ENCODE measurements at places on chromosomes 2 and 18.

DNA sequence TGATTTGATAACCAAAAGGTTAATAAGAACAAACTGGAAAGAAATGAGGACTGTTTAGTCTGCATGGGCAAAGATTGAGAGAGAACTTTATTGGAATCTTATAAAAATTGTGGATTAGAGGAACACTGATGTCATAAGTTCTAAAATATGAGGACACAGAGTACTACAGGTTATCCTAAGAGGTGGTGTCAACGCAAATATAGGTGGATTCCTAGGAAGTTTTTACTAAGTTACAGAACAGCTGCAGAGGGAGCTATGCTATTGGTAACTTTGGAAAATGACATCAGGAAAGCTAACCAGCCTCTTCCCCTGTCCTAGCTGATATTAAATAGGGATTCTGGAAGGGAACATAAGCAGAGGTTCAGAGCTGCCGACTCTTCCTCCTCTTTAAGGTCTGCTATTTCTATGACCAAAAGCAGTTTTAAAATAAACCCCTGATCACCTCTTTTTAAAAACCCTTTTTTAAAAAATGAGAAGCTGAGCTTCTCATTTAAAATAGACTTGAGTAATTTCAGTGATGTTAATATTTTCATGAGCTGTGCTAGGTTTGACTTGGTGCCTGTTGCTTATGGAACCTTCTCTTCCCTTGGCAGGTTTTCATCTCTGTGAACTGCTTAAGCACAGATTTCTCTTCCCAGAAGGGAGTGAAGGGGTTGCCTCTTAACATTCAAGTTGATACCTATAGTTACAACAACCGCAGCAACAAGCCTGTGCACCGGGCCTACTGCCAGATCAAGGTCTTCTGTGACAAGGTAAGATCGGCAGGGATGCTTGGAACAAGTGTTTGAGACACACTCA is 34.2 kb downstream of the GRHL1 start:
- H3K36me3 ChIP-seq = no peaks in the 10 kb centered on the region
- H3K4me3 ChIP-seq = no peak overlapping the region
- peak overlapping the region; percentile 67 for H3K27ac ChIP-seq
- H3K27me3 ChIP-seq = no peaks in the 10 kb centered on the region
- no peak for DNase-seq

DNA sequence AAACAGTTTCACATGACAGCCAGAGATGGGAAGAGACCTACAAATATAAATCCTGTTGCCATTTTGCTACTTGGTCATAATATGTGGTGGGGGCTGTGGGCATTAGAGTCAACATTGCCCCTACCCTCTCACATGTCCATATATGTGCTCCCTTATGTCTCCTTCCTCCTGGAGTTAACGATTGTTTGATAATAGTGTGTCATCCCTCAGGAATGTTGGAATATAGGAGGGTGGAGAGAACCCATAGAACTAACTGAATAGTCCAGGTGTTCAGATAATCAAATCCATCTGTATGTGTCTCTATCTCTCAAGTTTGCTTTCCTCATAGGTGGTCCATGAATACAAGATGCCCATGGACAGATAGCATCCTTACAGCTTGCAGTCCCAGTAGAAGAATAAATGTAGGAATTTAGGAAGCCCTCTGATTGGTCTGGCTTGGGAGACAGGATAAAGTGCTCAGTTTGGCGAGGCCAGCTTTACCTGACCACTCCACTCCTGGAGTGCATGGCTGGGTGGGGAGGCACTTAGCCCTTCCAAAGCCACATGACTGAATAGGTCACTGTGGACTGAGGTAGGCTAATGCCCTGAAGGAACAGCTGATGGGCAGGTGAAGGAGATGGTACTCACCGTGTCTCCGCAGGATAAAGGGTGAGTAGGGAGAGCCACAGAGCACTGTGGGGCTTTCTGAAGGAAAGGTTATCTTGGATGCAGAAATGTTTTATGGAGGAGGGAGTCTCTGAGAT is 166.9 kb downstream of the CDCA7 start:
- H3K27me3 ChIP-seq = no peaks in the 10 kb centered on the region
- no peak overlapping the region for H3K4me3 ChIP-seq
- DNase-seq = no peak
- H3K27ac ChIP-seq = no peak overlapping the region

- no peaks in the 10 kb centered on the region for H3K36me3 ChIP-seq
- peak overlapping the region; percentile 94 for H3K27ac ChIP-seq
- no peaks in the 10 kb centered on the region for H3K27me3 ChIP-seq
- H3K4me3 ChIP-seq = peak overlapping the region; percentile 74
- no peaks in the 10 kb centered on the region for H3K4me1 ChIP-seq
Measured at GRCh38 chr2:38603402-38604290, 918 bp upstream of the HNRNPLL start.

- H3K27ac ChIP-seq = no peak overlapping the region
- DNase-seq = no peak
- H3K4me3 ChIP-seq = no peak overlapping the region
- H3K27me3 ChIP-seq = peaks cover 6% of the 10 kb centered on the region
- no peaks in the 10 kb centered on the region for H3K4me1 ChIP-seq
Measured at GRCh38 chr2:85692039-85692645, 2.0 kb upstream of the GNLY start.

- H3K36me3 ChIP-seq = peaks cover 75% of the 10 kb centered on the region
- no peaks in the 10 kb centered on the region for H3K4me1 ChIP-seq
- H3K4me3 ChIP-seq = no peak overlapping the region
- H3K27ac ChIP-seq = peak overlapping the region; percentile 64
- DNase-seq = no peak
Measured at GRCh38 chr2:215425021-215425782, 10.7 kb downstream of the FN1 start.

- no peaks in the 10 kb centered on the region for H3K36me3 ChIP-seq
- H3K4me3 ChIP-seq = no peak overlapping the region
- H3K27me3 ChIP-seq = no peaks in the 10 kb centered on the region
- DNase-seq = no peak
- no peaks in the 10 kb centered on the region for H3K4me1 ChIP-seq
Measured at GRCh38 chr2:9714630-9715214, 83.9 kb upstream of the YWHAQ start.

GRCh38 chr18:57062844-57063243 is 84.0 kb upstream of the BOD1L2 start:
- peak; percentile 45 for DNase-seq
- H3K27me3 ChIP-seq = no peaks in the 10 kb centered on the region
- no peaks in the 10 kb centered on the region for H3K36me3 ChIP-seq
- no peak overlapping the region for H3K27ac ChIP-seq
- no peak overlapping the region for H3K4me3 ChIP-seq

- peak overlapping the region; percentile 90 for H3K27ac ChIP-seq
- no peak for DNase-seq
- no peaks in the 10 kb centered on the region for H3K36me3 ChIP-seq
- H3K4me3 ChIP-seq = peak overlapping the region; percentile 81
- H3K4me1 ChIP-seq = peaks cover 33% of the 10 kb centered on the region
Measured at GRCh38 chr2:158970241-158970751, 1.9 kb downstream of the TANC1 start.

GRCh38 chr2:161352719-161353118 is 44.5 kb downstream of the PSMD14 start:
- H3K36me3 ChIP-seq = no peaks in the 10 kb centered on the region
- DNase-seq = no peak
- H3K27me3 ChIP-seq = no peaks in the 10 kb centered on the region
- no peak overlapping the region for H3K27ac ChIP-seq
- H3K4me1 ChIP-seq = peaks cover 41% of the 10 kb centered on the region
- H3K4me3 ChIP-seq = no peak overlapping the region

GRCh38 chr2:98912221-98912851 is 23.7 kb downstream of the CRACDL start:
- no peak for DNase-seq
- H3K4me1 ChIP-seq = peaks cover 16% of the 10 kb centered on the region
- no peaks in the 10 kb centered on the region for H3K36me3 ChIP-seq
- no peaks in the 10 kb centered on the region for H3K27me3 ChIP-seq
- no peak overlapping the region for H3K27ac ChIP-seq
- H3K4me3 ChIP-seq = no peak overlapping the region

DNA sequence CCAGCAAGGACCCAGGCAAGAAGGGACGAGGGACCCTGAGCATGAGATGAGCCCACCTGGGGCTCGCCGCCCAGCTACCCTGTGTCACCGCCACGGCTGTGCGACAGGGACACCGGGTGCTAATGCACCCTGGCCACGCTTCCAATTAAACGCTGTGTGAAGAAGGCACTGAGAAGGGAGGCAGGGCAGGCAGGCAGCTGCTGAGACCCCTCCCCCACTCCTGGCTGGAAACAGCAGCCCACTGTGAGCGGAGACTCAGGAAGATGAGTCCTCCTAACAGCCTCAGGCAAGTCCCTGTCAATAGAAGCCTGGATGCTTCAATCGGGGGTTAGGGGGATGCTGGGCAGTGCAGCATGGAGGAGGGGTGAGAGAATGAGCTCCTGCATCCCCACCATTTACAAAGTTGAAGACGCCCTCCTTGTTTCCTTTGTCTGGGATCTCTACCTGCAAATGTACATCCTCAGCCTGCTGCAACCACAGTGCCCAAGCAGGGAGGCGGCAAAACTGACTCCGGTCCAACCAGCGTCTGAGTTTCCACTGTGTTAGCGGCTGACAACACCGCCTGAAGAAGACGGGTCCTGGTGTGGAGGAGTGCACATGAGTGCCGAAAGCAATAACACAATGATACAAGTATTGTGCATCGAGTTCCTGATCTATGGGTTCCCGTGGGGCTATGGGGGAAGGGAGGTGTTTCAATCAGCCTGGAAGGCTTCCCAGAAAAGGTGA is 12.8 kb downstream of the TMEM163 start:
- H3K4me1 ChIP-seq = no peaks in the 10 kb centered on the region
- H3K36me3 ChIP-seq = no peaks in the 10 kb centered on the region
- H3K4me3 ChIP-seq = no peak overlapping the region
- H3K27ac ChIP-seq = no peak overlapping the region
- no peak for DNase-seq

DNA sequence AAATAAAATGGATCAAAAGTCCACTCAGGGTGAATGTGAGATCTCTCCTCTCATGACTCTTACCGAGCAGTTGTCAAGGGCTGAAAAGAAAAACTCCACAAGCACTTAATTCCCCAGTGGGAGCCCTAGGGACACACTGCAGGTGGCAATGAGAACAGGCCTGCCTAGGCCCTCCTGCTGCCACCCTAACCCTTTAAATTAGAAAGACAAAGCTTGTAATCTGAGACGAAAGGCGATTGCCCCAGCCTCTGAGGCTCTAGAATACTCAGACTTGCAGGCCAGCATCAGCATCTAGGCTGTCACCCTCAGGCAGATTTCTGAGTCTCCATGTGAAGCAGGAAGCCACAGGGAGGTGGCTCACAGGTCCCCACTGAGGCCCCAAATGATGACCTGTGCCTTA is 457.0 kb upstream of the MYT1L start:
- H3K27me3 ChIP-seq = peaks cover 10% of the 10 kb centered on the region
- H3K27ac ChIP-seq = no peak overlapping the region
- H3K4me1 ChIP-seq = no peaks in the 10 kb centered on the region
- peak; percentile 16 for DNase-seq
- no peak overlapping the region for H3K4me3 ChIP-seq

DNA sequence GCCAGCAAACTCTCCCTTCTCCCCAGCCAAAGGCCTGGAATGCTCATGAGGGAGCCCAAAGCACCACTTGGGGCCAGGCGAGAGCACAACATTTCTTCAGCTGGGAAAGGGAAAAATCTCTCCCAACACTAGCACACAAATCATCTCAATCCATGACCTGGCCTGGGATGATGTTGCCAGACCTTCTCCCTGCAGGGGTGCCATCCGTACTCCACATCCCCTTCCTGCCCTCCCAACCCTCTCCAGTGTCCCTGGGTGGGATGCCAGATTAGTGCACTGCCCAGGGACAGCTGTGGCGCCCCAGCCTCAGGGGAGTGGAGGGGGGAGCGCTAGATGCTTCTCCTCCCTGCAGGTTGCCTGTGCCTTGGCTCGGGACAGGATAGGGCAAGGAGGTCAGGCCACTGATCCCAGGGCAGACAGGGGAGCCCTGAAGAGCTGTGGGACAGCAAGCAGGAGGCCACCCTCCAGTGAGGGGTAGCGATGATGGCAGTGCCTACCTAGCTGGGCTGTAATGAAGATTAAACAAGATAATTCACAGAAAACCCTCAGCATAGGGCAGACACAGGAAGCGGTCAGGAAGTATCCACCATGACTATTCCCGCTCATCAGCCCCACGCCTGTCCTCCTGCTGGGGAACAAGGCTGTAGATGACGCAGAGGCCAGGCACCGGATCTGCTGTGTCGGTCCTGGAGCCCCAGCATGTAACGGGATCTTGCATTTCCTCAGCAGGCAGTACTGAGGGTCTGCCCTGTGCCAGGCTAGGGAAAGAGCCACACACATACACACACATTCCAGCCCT is 31.1 kb downstream of the SERTAD2 start:
- H3K4me1 ChIP-seq = no peaks in the 10 kb centered on the region
- no peak overlapping the region for H3K27ac ChIP-seq
- DNase-seq = no peak
- no peaks in the 10 kb centered on the region for H3K36me3 ChIP-seq
- no peaks in the 10 kb centered on the region for H3K27me3 ChIP-seq

- no peak overlapping the region for H3K4me3 ChIP-seq
- no peaks in the 10 kb centered on the region for H3K27me3 ChIP-seq
- H3K4me1 ChIP-seq = no peaks in the 10 kb centered on the region
- DNase-seq = no peak
Measured at GRCh38 chr2:118580651-118581050, 266.8 kb downstream of the EN1 start.

DNA sequence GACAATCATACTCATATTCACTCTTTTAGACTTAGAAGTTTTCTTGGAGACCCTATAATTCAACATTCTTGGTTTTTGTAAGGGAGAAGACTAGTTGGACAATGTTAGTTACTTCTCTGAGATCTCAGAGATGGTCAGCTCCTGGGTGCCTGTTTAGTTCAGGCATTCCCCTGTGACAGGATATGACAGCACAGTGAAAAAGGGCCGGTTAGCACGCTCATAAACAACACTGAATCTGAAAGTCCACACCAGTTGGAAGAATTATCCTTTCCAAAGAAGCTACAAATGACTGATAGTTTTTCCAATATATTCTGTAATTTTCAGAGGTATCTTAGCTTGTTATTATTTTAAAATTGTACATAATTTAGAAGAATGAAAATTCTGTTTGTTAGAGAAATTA is 75.7 kb downstream of the ADAM23 start:
- no peaks in the 10 kb centered on the region for H3K4me1 ChIP-seq
- DNase-seq = no peak
- no peaks in the 10 kb centered on the region for H3K36me3 ChIP-seq
- H3K4me3 ChIP-seq = no peak overlapping the region

DNA sequence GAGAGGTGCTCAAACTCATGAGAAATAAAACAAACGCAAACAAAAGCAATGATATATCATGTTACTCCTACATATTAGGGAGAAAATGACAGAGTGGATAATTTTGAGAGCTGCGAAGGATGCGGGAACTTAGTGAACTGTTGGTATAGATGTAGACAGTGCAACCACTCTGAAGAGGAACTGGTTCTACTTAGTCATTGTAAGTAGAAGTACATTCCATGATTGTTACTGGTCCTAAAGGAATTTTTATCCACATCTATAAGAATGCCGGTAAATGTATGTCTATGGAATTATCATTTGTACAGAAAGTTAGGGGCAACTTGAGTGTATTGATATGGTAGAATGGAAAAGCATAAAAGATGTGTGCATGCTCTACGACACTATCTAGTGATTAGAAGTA is 1238.4 kb downstream of the LRP1B start:
- DNase-seq = no peak
- no peaks in the 10 kb centered on the region for H3K4me1 ChIP-seq
- no peaks in the 10 kb centered on the region for H3K27me3 ChIP-seq
- no peak overlapping the region for H3K4me3 ChIP-seq
- H3K27ac ChIP-seq = no peak overlapping the region
